ENCODE measurements at places on chromosomes 1 and 21.
A peak's percentile ranks its signal among the peaks of the same experiment; 100 is the strongest.

GRCh38 chr1:202063093-202063492 lies 52.7 kb downstream of the ELF3 start:
- DNase-seq = no peak

DNA sequence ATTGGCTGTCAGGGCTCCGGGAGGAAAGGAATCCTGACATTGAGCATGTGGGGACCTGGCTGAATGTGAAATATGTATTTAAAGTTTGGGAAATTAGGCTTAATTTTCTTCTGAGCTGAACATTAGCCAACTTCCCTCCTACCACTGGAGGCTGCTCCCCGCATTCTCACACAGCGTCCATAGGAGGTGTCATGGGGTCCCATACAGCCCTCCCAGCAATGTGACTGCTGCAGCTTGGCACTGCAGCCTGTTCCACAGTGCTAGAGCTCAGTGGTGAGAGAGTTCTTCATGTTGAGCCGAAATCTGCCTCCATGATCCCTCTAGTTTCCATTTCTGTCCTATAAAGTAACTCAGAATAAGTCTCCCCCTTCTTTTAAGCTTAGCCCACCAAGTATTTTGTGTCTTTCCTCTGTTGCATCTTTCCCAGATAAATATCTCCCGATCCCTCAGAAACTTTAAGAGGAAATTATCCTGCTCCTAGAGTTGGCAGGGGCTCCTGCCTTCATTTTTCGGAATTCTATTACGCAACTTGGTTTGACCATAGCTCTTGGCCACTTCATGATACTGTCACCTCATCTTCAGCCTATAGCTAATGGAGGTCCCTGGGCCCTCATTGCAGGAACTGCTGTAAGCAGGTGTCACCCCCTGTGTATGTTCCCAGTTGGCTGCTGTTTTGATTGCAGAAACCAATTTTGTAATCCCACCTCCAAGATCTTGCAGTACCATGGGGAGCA lies 2.0 kb downstream of the FCRL6 start:
- no peak for DNase-seq

DNA sequence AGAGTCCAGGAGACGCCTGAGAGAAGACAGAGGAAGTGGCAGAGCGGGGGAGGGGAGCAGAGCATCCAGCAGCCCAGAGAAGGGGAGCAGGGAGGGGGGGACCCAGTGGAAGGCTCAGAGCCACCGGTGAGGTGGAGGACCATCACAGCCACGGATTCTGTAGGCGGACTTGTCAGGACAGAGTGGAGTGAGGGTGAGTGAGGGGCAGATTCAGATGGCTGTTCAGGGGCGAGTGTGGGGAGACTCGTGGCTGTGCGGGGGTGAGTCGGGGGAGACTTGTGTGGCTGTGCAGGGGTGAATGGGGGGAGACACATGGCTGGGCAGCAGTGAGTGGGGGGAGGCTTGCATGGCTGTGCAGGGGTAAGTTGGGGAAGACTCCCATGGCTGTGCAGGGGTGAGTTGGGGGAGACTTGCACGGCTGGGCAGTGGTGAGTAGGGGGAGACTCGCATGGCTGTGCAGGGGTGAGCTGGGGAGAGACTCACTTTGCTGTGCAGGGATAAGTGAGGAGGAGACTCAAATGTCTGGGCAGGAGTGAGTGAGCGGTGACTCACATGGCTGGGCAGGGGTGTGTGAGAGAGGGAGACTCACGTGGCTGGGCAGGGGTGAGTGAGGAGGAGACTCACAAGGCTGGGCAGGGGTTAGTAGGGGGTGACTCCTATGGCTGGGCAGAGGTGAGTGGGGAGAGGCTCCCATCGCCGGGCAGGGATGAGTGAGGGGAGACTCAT lies 56.8 kb upstream of the ABCG1 start:
- no peak for DNase-seq

GRCh38 chr1:51607681-51608095 lies 9.2 kb upstream of the OSBPL9 start:
- DNase-seq = no peak

- DNase-seq = no peak
These were observed 84.2 kb downstream of the SPATA46 start for GRCh38 chr1:162292422-162292849.

DNA sequence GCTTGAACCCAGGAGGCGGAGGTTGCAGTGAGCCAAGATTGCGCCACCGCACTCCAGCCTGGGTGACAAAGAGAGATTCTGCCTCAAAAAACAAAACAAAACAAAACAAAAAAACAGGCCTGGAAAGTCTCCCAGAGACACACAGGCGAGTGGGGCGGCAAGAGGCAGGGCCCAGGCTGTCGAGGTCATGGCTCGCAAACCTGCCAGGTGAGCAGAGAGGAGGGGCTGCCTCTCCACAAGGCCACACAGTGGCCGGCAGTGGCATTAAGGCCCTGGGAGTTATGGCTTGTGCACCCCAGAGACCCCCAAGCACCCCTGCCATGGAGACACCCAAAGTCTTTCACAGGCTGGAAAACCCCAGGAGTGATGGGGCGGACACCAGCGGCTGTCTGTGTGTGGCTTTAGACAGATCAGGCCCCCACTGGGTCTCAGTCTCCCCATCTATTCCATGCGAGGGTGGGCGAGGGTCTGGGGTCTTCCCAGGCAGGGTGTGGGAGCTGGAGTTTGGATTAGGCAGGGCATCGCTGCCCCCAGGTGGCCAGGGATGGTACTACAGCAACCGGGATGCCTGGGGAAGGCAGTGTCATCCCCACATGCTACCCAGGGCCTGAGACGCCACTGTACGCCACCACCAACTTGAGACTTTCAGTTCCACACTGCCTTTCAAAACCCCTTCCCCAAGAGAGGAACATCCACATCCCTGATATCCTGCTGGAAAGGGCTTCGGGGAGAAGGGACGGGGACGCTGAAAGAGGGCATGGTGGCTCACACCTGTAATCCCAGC lies 7.3 kb upstream of the CTRC start:
- peak; percentile 80 for DNase-seq

DNA sequence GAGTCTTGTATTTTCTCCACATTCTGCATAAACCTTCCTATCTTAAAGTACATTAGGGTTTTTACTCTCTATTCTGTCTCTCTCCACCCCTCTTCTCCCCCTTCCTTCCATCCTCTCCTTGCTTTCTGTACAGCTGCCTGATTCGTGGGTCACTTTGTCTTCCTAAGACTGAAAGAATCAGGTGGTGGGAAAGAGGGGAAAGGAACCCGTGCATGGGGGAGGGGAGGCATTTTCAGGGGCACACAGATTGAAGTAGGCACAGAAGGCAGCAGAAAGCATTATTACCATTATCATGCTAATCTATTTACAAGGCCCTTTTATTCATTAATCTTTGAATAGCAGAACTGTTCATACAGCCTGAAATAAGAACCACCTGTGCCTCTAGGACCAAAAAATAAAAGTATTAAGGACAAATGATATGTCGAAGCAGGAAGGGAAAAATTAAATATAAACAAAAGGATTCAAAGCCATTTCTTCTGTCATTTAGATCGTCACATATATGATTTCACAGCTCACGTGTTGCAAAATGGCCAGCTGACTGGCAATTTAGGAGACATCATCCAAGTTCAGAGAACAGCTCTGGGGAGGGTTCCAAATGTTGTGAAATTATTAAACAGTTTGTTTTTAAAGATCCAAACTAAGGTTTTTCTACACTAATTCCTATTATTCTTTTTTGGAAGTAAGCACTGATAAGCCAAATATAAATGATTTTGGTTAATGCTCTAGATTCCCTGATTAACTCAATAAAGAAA lies 154.6 kb downstream of the PBX1 start:
- DNase-seq = no peak

DNA sequence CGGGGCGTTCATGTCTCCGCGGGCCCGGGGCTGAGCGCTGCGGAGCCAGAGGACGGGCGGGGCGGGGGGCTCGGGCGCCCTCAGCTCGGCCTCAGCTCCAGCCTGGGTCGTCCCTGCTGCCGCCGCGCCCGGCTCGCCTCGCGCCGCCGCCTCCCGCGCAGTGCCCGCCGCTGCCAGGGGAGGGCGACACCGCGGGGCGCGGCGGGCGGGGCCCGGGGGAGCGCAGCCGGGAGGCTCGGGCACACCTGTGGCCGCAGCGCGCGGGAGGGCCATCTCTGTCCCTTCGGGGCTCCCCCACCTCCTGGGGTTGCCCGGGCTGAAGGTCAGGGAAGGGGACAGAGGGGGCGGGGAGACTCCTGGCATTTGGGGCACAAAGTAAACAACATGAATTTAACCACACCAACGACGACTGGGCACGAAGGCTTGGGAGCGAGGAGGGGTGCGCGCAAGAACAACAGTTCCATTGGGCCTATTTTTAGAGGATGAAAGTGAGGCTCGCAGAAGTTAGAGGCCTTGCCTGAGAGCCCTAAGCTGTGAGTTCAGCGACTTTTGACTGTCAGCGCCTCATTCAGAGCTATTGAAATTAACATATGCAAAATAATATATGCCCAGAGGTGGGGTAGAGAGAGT lies at the start of gene FAM131C:
TSS of gene FAM131C (minus strand) at position 162 of the 630 bp plus-strand sequence. CDS start 209 bp downstream, outside the sequence.
- DNase-seq = peak; percentile 42

DNA sequence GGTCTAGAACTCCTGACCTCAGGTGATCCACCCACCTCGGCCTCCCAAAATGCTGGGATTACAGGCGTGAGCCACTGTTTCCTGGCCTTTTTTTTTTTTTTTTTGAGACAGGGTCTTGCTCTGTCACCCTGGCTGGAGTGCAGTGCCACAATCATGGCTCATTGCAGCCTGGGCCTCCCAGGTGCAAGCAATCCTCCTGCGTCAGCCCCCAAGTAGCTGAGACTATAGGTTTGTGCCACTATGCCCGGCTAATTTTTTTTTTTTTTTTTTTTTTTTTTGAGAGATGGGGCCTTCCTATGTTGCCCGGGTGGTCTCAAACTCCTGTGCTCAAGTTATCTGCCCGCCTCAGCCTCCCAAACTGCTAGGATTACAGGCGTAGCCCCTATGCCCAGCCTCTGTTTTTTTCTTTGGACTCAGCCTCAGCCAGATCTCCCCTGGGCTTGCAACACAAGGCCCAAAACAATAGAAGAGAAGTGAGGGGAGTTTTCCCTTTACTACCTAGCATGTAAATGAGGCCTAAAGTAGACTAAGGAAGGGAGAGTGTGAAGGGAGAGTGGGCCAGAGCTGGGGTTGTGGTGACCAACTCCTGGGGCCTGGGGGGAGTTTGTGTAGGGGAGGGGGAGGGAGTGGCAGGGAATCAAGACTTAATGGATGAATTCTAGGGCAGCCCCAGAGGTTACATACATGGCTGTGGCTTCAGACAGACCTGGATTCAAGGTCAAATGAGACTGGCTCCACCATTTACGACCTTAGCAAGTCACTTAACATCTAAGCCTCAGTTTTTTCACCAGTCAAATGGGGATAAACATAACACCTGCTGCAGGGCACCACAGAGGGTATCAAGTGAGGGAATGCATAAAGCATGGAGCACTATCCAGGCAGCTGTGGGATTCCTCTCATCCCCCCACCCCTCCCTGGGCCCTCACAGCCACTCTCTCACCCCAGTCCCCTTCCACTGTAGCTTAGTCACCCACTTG lies 1.6 kb upstream of the CD52 start:
- DNase-seq = no peak

DNA sequence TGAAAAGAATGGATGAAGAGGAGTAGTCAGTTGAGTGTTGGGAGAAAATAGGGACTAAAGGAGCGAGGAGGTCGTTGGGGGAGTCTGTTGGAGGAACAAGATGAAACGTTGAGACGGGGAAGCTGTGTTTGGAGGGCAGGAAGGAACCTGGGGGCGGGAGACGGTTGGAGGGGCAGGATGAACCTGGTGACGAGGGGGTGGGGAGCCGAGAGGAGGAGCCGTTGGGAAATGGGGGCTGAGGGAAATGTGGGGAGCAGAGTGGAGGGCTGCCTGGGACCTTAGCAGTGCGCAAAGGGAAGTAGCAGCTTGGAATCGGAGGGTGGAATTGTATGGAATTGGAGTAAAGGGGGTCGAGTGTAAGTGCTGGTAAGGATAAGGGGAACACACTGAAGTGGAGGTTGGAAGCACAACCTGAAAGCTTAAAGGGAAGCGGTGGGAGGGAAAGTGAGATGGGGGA lies 630 bp downstream of the MTF2 start:
- peak; percentile 16 for DNase-seq

DNA sequence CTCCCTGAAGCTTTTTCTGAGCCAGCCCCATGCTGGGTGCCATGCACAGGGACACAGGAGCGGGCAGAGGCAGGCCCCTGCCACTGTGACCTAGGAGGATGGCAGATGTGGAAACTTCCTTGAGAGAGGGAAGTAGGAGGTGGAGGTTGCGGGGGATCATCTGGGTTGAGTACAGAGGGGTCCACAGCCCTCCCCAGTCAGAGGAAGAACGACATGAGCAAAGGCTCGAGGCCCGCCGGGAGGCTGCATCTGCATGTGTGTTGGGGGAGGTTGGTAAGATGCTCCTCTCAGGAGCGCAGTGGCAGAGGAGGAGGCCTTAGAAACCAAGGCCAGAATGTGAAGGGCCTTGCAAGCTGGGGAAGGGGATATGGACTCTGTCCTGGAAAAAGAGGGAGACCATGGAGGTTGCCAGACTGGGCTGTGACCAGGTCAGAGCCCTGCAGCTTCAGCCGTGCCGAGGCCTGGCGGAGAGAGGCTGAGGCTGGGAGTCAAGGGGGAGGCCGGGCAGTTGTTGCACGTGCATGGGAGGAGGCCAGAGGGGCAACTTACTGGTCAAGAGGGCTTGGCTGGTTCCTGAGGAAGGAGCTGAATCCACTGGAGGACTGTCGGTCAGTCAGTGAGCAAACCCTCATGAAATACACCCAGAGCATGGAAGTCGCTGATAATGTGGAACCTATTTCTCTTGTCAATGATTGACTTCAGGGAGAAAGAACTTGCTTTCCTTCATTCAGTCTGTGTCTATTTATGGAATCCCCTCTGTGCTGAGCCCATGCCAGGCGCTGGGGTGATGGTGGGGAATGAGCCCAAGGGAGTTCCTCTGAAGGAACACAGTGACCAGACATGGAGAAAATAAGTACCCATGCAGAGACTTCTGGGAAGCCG lies 31.7 kb downstream of the A3GALT2 start:
- DNase-seq = no peak

GRCh38 chr1:206695733-206696132 lies 11.0 kb downstream of the MAPKAPK2 start:
- no peak for DNase-seq

DNA sequence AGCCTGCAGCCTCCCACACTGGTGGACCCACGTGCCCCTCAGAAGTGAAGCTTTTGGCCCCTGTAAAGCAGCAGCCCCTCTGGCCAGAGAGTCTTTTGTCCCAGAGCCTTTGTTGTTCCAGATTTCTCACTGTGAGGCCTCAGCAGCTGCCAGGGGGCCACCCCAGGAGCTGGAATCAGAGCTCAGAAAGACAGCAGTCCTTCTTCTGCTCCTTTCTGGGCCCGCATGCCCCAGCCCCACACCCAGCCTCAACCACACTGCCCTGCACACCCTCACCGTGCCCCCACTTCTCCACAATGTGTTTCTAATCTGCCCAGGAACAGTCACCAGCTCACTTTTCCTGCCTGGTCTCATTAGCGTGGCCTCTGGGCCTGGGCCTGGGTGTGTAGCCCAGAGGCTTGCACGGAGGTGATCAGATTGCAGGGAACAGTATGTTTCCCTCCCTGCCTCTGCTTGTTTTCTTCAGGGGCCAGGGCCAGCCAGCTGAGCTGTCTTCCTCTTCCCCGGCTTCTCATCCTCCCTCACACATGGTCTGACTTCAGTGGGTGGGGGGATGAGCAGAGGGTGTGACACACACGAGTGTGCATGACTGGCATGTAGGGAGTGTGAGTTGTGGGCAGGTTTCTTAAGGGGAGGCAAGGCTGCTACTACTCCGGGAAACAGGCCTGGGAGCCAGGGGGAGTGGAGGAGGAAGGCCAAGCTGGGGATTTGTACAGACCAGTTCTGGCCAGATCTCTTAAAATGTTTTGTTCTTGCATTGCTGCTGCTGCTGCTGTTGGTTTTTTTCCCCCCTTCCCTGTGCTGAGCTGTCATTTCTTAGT lies 82.5 kb upstream of the ZNF648 start:
- no peak for DNase-seq

GRCh38 chr1:8545078-8545477 lies 227.2 kb downstream of the SLC45A1 start:
- DNase-seq = no peak

GRCh38 chr1:182952677-182953444 lies at the start of gene SHCBP1L:
TSS of gene SHCBP1L (minus strand) at chr1:182953166. CDS start at chr1:182953133, 33 bp downstream.
- no peak for DNase-seq
